ENCODE measurements at places on chromosomes 3 and 15.

DNA sequence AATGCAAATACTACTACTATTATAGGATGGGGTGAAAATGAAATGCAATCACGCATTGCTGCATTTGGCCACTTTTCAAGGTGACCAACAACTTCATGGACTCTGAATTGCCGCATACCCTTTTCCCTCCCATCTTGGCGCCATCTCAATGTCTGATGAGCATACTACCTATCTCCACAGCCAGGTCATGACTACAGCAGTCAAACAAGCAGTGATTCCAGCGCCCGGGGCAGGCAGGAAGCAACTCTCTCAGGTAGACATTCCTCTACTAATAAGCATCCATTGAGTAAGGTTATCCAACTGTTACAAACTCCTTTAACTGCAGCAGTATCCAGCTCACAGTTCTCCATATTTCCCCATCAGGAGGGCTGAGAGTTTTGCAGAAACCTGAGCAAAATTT lies 155.4 kb downstream of the ADAMTS17 start:
- no peak for DNase-seq

- DNase-seq = no peak
Measured at GRCh38 chr15:98923579-98923978, 84.0 kb downstream of the PGPEP1L start.

- DNase-seq = no peak
Measured at GRCh38 chr15:46328821-46329220, 694.0 kb downstream of the SQOR start.

GRCh38 chr15:101256757-101257156 lies 4.9 kb upstream of the CHSY1 start:
- DNase-seq = no peak

- no peak for DNase-seq
Measured at GRCh38 chr15:36594556-36595090, 15.2 kb downstream of the CDIN1 start.

DNA sequence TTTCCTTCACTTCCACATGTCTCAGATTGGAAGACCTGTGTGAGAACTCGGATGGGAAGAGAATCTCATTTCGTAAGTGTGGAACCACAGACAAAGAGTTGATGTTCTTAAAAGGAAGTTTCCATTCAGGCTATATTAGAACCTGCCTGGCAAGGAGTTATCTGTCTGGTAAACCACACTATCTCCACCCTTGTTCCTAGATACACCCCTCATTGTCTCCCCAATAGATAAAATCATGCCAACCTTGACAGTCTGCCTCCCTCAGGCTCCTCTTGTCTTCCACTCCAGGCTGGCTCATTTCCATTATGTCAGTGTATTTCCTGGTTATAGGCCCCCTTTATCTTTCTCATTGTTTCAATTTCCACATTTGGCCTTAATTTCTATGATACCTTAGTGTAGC lies 89.2 kb downstream of the TMEM108 start:
- DNase-seq = no peak

DNA sequence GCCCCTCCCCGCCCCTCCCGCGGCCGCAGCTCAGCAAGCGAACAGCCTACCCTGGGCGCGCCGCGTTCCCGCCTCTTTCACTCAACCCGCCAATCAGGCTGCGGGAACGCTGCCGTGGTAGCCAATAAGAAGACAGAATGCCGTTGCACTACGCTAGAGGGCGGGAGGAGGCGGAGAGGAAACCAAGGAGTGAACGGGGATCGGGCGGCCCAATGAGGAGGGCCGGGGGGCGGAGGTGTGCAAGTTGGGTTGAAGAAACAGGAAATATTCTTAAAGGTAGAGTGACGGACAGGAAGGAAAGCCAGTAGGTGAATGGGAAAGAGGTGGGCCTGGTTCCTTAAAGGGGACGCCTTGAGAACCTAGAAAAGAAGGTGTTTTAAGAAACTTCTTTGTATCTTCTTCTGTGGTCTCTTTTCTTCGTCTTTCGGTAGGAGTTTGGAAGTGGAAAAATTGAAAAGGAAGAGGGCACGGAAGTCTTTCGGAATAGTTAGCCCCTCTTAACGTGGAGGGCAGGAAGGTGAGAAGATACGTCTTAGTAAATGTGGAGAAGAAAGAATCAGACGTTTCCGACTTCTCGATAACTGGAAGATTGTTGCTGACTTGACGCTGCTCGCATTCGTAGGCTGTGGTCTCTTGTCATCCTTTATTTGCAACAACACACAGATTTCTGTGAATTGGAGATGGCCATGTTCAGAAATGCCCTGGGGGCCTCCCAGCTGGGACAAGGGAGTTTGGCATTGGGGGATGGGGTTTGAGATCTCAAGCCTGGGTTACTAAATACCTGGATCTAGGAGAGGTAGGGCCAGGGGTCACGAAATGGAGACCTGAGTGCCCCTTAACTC lies 437 bp upstream of the USF3 start:
- DNase-seq = peak; percentile 99

- DNase-seq = no peak
Measured at GRCh38 chr3:127166501-127167065, 26.3 kb upstream of the PRR23E start.

- DNase-seq = no peak
Measured at GRCh38 chr3:33050071-33050653, 46.8 kb downstream of the GLB1 start.

DNA sequence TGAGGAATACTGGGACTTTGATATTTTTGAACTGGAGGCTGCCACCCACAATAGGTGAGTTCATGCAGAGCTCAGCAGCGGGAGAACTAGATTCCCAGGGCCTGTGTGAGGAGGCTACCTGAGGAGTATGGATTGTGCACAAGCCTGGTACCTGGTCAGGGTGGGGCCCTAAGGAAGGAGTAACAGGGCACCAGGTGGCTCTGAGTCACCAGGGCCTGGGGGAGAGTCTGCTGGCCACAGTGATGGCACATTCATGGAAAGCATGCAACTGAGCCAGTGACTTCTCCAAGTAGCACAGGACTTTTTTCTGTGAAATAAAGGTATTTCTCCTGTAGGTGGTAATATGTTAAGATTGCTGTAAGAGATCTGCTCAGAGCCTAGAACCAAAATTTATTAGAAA lies 134.4 kb downstream of the PDE8A start:
- DNase-seq = no peak

- DNase-seq = no peak
Measured at GRCh38 chr3:160296591-160296990, 71.4 kb downstream of the C3orf80 start.

- no peak for DNase-seq
Measured at GRCh38 chr3:124818398-124819091, 68.6 kb downstream of the ITGB5 start.

GRCh38 chr3:80682235-80682634 lies 914.4 kb upstream of the ROBO1 start:
- DNase-seq = no peak

GRCh38 chr3:71348001-71348632 lies 235.4 kb downstream of the FOXP1 start:
- DNase-seq = no peak

DNA sequence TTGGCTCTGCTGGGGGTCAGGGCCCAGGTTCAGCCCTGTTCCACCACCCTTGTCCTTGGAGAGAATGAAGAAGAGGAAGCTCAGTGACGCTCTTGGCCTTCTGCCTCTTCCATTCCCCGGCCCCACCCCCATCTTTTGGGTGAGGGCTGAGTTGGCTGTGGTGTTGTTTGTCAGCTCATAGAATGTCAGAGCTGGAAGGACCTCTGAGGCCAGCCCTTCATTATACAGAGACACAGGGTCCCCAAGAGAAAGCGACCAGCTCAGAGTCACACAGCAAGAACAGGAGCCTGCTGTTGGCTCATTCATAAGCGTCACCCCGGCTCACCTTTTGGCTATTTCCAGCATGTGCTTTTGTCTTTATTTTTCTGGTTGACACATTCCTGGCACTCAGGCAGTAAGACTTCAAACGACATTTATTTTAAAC lies 68.2 kb downstream of the AAGAB start:
- no peak for DNase-seq

GRCh38 chr3:147654827-147655226 lies 245.7 kb downstream of the ZIC1 start:
- no peak for DNase-seq

DNA sequence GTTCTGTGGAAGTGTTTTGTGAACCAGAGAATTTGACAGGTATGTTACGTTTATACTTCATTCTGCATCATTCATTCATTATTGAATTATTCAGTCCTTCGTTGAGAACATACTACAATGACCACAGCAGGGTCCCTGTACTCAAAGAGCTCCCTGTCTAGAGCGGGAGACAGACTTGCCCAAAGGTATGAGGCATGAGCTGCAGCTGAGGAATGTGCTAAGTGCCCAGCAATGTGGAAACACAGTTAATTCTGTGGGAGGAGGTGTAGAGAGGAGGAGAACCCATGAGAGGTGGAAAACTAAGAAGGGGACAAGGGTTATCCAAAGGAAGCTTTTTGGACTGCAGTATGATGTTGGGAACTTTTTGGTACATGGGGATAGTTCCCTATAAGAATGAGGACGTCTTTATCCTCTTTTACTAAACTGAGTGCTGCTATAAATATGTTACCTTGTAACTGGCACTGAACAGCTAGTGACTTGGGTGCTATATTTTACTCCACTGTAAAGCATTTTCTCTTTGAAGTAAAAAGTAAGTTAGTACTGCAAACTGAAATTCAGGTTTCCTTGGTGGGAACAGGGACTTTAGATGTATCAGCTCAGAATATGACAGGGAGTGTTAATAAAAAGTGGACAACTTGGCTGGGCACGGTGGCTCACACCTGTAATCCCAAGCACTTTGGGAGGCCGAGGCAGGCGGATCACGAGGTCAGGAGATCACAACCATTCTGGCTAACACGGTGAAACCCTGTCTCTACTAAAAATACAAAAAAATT lies 5.7 kb downstream of the SMAD3 start:
- no peak for DNase-seq

- DNase-seq = no peak
Measured at GRCh38 chr15:96328181-96328876, 2.2 kb upstream of the NR2F2 start.

Measured in NCI-H1417 treated with DMSO at 0.1 percent for 48 hours (cell line).